ENCODE measurements at places on chromosomes 1 and 21.

GRCh38 chr1:109113590-109114341, at the start of gene ELAPOR1:
ELAPOR1 (plus strand) TSS chr1:109114115; CDS start chr1:109114184, 69 bp downstream.
- DNase-seq: peak; percentile 62

GRCh38 chr1:41353744-41354143, 7.5 kb upstream of the FOXO6 start:
- DNase-seq: no peak

- DNase-seq: no peak
Measured at GRCh38 chr1:212967801-212968200, 17.5 kb downstream of the VASH2 start.

DNA sequence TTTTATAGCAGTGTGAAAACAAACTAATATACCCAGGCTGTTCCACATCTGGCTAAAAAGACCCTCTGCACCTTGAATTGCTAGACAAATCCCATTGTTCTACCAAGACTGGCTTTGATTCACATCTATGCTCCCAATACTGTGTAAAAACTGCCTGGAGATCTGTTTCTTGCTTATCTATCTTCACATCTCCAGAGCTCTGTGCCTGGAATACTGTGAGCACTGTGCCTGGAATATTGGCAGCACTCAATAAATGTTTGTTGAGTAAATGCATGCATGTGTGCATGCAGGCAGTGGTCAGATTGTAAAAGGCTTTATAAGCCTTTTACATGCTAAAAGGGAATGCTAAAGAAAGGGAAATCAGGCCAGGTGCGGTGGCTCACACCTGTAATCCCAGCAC, 75.5 kb upstream of the APP start:
- DNase-seq: no peak

DNA sequence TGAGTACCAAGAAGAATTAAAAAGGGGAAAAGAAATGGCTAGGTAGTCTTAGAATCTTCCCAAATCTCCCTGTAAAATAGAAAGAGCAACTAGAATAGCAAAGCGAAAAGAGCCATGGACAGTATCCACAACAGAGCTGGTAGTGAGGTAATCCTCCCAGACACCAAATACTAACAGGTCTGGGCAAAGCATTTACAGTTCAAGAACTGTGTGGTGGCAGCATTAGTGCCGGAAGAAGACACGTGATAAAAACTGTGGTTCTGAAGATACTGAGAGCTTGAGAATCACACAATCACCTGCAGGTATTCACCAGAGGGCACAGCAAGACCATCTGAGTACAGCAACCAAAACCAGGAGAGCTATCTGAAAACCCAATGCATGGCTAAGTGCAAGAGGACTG, 31.8 kb upstream of the OLIG2 start:
- no peak for DNase-seq

- peak; percentile 52 for DNase-seq
Measured at GRCh38 chr1:108199781-108200686, at the start of gene SLC25A24. SLC25A24 (minus strand) TSS chr1:108200343; CDS start chr1:108200138, 205 bp downstream.

- no peak for DNase-seq
Measured at GRCh38 chr1:181152892-181153633, 64.6 kb downstream of the IER5 start.

DNA sequence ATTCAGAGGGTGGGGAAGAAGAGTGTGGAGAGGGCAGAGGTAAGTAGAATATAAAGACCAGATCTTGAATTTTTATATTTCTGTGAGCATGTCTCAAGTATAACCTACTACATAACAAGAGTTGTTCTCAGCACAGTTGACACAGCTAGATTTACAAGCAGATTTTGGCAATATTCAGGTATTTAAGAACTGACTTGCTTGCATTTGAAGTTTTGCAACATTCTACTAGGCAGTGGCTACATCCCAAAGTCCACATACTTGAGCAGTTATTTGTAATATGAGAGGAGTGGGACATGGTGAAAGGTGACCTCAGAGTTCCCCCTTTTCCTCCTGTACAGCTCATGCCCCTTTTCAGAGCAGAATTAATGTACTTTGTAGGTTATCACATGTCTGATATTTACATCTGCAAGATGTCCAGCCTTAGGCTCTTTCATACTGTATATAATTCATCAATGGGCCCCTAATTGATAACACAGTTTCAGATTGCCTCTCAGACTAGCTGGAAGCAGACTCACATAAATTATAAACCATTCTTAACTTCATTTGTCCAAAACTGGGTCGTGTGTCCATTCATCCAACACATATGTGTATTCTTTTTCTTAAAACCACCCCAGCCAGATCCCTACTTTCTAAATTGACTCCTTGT, 136.7 kb upstream of the RAVER2 start:
- DNase-seq: no peak

DNA sequence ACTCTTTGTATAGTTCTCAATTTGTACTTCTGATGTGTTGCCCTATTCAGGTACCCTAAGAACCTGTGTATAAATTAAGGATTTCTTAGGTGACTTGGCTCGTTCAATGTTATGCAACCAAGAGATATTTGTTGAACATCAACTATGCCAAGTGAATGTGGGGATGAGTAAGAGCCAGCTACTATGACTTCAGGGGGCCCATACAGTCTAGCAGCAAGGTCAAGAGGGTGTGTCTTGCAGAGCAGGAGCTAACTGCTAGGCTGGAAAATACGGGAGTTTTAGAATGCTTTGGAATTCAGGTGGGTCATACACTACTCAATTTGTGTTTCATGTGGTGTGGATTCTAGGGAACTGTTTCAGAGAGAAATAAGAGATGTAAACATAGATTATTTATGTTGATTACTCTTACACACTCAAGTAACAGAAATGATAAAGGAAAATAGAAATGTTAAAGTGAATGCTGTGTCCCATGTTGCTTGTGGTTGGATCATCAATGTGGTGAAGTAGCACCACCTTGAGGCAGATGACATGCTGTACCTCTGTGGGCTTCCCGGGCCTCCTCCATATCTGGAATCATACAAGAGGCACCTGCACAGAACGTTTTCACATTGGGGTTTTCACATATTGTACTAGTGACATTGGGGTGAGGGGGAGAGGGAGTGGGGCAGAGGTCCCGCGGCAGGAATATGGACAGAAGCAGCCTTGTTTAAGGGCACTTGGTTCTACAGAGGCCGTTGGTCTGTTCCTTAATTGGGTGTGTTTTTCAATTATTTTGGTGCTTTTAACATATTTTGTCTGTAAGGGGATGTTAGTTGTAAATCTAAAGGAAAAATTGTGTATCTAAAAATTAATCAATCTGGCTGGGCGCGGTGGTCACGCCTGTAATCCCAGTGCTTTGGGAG, 12.4 kb downstream of the ARPC5 start:
- no peak for DNase-seq

DNA sequence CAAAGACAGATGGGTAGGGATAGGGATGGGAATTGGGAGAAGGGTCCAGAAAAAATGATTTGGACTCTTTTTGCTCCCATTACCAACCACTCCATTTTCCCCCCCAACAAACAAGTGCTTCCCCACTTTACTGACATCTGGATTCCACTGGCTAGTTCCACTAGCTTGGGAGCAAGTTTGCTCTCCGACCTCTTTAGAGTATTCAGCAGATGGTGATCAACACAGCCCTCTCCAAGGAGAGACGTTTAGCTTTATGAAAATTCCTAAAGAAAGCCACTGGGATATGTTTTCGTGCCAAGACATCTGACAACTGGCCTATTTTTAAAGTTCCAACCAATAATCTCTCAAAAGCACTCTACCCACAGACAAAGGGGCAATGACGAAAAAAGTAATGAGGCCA, 50.3 kb downstream of the ITPKB start:
- no peak for DNase-seq

DNA sequence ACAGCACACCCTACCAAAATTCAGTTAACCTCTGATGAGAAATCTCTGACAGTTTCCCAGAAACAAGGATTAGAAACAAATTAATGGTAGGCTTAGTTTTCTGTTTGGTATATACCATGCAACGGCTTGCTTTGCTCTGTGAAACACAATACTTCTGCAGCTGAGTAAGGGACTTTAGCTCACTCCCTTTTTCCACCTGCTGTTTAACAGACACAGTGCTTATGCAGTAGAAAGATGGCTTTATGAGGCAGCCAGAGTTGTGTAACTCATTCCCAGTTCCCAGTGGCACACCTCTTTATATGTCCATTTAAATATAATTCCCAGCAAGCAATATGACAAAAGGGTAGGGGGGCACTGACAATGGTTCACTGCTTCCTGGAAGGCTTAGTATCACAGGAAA, 124.0 kb downstream of the PIGK start:
- DNase-seq: no peak

GRCh38 chr1:36528361-36529349, 45.9 kb upstream of the CSF3R start:
- no peak for DNase-seq

DNA sequence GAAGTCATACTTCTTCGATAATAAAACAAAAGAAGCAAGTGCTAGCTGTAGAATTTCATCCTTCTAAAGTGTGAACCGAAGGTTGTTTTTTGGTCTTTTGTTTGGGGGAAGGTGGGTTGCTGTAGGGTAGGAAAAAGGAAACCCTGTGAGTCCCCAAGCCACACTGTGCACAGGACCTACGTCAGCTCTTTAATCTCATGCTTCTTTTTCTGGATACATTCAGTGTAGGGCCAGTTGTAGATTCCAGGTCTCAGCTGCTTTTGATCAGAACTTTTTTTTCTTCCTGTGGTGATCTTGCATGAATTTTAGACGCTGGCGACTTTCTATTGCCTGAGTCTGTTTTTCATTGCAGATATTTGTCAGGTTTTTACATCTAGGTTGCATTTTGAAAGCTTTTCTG, 40.2 kb downstream of the BCL9 start:
- no peak for DNase-seq

- no peak for DNase-seq
Measured at GRCh38 chr1:40796939-40797667, 13.5 kb downstream of the KCNQ4 start.

DNA sequence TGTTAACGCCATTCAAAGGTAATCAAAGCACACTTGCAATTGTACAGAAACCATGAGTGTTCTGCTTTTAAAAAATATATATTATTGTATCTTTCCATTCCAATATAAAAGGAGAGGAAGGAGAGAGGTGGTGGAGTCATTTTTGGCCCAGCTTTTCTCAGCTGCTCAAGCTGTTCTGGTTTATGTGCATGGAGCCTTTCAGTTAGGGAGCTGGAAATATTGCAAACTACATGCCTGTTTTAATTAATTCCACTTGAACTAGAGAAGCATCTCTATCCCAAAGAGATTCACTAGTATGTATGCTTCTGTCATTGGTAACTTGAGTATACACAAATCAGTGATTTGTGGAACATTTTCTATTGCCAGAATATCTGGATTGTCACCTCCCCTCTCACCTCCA, 28.5 kb upstream of the C1orf105 start:
- DNase-seq: no peak

- DNase-seq: no peak
Measured at GRCh38 chr1:3641046-3641760, 8.7 kb downstream of the WRAP73 start.

GRCh38 chr1:235552146-235552716, 48.0 kb upstream of the B3GALNT2 start:
- DNase-seq: no peak

DNA sequence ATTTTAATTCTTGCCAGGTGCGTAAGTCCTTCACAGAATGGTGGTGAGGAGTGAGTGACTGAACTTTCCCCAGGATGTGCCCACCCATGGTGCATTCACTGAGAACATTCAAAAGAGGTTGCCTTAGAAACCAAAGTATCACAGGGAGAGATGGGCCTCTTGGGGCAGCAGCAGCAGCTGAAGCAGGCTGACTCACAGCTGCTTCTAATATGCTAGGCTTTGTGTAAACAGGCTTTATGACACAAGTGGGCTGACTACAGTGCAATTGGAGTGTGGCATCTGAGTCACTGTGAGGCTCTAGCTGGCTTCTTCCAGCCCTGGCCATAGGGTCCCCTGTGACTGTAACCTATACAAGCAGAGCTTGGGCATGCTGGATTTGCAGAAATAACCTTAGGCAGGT, 12.6 kb downstream of the PIGP start:
- no peak for DNase-seq

- no peak for DNase-seq
Measured at GRCh38 chr21:26168371-26168770, 2.2 kb downstream of the APP start.

- DNase-seq: no peak
Measured at GRCh38 chr1:24554714-24555113, 1.2 kb upstream of the NCMAP start.

DNA sequence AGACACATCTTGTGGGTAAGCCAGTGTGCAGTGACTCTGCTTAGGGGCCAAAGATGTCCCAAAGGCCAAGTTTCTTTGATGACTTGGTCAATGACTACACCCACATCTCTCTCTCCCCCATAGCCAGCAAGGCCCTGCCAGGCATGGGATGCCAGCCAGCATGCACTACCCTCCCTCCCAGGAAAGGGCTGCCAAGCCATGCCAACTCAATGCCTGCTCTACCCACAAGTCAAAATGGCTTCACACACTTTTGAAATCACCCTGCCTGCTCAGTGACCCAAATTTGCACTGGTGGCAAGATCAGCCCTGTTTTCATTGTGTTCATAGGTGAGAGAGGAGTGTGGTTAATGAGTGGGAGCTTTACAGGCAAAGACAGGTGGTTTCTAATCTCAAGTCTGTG, 112.5 kb downstream of the MATN1 start:
- no peak for DNase-seq

GRCh38 chr1:197618061-197618460, 157.2 kb downstream of the DENND1B start:
- DNase-seq: no peak

DNA sequence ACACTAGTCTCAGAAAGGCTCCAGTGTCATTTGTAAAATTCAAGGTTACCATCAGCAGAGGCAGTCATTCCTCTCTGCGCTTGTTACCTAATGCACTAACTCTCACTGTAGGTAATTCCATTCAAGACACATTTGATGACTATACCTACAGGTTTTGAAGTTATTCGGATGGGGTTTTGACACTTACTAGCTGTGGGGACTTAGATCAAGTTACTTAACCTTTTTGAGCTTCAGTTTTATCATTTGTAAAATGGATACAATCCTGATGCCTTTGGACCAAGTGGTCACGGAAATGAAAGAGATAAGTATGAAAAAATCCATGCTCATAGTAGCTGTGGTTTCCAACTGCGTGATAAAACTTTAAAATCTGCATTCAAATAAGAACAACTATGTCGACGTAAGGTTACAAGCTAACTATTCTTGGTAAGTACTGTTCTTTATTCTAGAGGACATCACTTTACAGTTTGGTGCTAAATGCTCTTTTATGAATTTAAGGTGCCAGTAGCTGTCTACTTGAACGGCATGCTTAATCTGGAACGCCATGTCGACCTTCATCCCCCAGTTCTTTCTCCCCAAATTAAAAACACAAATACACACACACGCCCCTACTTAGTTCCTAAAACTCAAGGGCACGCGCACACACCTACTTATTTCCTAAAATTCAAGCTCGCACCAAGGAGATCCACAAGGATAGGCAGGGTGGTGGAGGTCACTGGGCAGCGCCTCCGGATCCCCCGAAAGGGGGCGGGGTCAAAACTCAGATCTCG, 550 bp upstream of the NFYC start:
- no peak for DNase-seq
